ENCODE measurements at places on chromosomes 6 and 20.

GRCh38 chr20:47133809-47134456 is 222.6 kb downstream of the ZMYND8 start:
- DNase-seq: no peak

- DNase-seq: no peak
Observed at GRCh38 chr6:1592852-1593251, 16.9 kb upstream of the FOXC1 start.

DNA sequence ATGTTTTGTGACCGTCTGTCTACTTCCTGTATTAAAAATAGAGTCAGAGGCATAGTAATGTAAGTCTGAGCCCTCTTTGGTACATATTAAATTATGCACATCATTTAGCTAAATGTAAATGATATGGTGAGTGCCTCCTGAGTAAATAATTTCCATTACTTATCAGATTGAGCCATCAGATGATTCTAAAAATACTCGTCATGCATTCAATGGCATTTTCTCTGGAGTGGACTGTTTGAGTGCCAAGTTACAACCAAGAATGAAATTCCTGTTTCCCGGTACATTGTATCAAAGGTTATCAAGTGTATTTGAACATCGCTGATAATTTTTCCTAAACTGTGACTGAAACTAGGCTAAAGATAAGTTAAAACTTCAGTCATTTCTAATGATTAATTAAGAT is 81.0 kb downstream of the AKAP7 start:
- no peak for DNase-seq

DNA sequence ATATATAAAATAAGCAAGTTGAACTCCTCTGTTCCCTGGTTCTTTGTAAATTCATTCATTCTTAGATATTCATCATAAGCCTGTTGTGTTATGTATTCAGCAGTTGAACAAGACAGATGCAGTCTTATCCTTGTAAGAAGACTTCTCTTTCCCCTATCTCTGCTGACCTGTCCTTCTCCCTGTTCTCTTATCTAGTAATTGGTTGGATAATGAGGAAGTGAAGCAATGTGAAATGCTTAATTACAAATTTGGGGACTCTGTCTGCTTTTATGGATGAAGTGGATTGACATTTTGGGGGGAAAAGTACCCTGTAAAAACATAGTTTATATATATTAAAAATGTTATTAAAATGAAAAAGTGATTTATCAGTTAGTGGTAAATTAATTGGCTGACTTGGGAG is 37.0 kb downstream of the CDKAL1 start:
- DNase-seq: no peak

DNA sequence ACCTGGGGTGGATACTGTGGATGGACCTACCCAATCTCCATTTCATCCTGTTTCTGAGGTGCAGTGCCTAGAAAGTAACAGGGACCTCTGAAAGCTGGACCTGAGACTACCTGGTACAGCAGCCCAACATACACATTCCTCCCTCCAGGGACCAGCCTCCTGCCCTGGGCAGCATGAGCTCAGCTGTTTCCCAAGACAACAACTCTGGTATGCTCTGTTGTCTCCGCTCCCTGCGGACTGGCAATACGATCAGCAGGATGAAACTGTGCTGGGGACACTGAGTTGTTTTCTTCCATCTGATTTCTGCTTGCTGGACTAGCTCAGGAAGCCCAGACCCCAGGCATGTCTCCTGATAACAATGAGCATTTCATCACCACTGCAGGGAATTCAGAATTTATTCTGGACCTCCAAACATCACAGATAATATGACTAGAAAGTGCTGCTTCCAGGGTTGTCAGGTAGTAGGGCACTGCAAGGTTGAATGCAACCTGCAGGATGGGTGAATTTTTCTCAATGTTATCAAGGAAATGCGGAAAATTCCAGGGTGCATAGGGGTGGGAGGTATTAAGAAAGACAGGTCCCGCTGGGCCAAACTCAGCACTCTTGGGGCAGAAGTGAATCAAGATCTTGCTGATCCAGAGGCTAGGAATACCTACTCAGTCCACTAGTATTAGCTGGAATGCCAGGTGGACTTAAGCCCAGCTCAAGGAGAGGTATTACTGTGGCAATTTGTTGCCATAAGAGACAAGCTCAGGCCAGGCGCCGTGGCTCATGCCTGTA is 38.9 kb upstream of the SLC4A11 start:
- no peak for DNase-seq

GRCh38 chr6:1525364-1526038 is 84.2 kb upstream of the FOXC1 start:
- no peak for DNase-seq

GRCh38 chr20:35166242-35166830 is 5.5 kb upstream of the PROCR start:
- no peak for DNase-seq

DNA sequence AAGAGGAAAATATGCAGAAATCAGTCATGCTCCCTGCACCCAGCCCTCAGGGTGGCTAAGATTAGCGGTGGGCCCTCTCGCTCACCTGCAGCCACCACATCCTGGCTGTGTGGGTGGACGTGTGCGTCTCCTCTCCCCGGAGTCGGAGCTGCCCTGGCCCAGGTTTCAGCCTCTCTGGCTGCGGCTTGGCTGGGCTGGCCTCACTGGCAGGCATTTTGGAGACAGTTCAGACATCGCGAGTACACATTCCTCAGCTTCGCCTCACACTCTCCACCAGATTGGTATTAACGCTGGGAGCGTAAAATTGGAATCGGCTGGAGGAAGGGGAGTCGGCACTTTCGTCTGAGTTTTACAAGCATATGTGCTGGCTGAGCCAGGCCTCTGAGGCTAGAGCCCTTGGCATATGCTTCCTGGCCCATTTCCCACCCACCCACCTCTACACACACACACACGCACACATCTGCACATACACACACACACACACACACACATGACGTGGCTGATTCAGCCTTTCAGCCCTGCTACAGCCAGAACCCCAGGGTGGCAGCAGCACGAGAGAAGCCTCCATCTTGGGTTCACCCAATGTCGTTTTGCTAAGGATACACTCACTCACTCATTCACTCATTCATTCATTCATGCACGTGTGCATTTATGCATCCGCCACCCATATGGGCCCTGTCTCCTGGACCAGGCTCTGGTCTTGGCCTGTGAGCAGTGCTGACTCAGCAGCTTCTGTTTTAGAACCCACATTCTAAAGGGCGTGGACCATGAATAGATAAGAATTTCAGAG is 42.9 kb downstream of the BCAS4 start:
- DNase-seq: peak; percentile 57

DNA sequence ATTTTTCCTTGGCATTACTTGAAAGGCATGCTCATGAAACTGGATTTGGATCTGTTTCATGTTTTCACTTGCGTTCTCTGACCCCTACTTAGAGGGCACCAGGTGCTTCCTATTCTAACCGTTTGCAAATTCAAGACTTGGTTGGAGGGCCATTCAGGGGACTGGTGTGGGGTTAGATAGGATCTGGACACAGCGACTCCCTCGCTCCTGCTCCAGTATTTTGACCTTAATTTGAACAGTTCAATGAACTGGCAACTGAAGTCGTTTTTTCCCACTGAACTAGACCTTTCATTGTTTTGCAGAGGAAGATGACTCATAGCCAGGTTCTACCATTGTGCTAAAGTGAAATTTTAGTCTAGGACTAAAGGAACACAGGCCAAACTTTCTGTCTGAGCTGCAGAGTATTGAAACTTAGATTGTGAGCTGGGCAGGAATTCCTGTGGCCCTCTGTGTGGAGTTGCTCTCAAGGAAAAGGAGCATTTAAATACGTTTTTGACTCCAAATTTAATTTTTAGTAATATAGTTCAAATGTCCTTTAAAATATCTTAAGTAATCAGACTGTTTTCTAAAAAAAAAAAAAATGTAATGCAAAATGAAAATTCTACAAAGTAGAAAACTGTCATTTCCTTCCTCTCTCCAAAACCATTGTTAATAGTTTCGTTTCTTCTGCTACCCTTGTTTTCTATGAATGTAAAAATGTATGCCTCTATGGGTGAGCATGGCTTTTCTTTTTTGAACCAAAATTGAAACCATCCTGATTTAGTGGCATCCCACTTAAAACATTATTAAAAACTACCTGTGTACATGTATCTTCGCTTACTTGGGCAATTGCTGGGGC is 64.8 kb downstream of the UTRN start:
- DNase-seq: no peak

Data from Karpas-422 (cell line).